ENCODE measurements at places on chromosomes 7 and 10.

DNA sequence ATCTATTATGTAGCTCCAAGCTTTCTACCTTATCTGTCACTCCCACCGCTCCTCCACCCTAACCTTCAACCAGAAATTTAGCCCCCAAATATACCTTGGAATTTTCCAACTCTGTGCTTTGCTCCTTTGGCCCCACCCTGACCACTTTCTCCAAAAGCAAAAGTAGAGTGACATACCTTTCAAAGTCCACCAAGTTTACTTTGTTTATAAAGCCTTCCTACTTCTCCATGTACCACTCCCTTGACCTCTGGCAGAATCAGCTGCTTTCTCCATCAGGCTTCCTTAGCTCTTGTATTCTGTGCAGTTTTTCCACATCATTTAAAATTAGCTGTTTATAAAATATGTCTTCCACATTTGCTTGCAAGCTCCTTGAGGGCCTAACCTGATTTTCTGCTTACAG is 40.9 kb upstream of the RSBN1L start:
- no peak for DNase-seq

GRCh38 chr10:129048513-129048912 is 418.5 kb upstream of the MGMT start:
- peak; percentile 50 for DNase-seq

DNA sequence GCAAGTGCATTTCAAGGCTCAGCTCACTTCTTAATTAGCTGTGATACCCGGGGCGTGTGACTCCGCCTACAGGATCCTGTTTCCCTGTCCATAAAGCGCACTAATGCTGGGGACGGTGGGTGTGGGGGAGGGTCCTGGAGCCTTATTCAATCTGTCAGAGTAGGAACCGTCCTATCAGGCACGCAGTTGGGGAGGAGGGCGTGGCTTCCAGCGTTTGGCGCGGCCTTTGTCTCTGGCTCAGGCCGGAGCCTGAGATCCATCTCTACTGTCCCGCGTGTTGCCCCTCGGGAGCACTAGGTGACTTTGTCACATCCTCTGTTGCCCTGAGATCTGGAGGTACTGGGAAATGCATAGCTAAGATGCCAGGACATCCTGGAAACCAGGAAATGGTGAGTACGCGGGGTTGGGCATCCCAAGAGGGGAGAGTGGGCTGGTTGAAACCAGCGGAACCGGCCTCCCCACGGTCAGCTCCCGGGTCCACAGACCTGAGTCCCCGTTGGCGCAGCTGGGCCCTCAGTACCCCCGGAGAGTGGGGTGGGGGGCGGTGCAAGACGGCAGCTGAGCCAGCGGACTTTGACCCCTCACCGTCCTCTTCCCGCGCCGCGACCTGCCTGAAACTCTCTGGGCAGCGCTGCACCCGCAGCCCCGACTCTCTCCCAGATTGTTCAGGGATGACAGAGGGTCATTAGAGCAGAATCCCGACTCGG is 104.4 kb upstream of the ZNF92 start:
- peak; percentile 96 for DNase-seq

GRCh38 chr7:52017802-52018679 is 701.4 kb upstream of the COBL start:
- DNase-seq: no peak

DNA sequence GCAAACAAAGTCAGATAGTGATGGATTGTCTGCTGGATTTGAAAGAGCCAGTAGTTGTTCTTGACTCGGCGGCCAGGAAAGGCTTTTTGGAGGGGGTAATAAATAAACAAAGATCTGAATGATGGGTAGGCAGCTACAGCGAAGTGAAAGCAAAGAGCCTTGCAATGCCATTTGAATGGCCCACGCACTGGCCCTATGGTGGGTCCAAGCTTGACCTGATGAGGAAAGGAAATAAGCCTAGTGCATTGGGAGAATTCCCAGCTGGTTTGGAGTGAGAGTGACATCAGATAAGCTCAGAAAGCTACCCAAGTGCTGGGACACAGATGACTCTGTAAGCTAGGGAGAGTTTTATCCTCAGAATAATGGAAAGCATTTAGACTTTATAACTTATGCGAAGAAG is 365.2 kb downstream of the PLXDC2 start:
- no peak for DNase-seq

- peak; percentile 16 for DNase-seq
These were observed 219.0 kb downstream of the DIP2C start for GRCh38 chr10:470339-471003.

- no peak for DNase-seq
These were observed 109.1 kb upstream of the PPIF start for GRCh38 chr10:79238158-79238520.

GRCh38 chr7:116626886-116627285 is 45.1 kb upstream of the MET start:
- DNase-seq: no peak

DNA sequence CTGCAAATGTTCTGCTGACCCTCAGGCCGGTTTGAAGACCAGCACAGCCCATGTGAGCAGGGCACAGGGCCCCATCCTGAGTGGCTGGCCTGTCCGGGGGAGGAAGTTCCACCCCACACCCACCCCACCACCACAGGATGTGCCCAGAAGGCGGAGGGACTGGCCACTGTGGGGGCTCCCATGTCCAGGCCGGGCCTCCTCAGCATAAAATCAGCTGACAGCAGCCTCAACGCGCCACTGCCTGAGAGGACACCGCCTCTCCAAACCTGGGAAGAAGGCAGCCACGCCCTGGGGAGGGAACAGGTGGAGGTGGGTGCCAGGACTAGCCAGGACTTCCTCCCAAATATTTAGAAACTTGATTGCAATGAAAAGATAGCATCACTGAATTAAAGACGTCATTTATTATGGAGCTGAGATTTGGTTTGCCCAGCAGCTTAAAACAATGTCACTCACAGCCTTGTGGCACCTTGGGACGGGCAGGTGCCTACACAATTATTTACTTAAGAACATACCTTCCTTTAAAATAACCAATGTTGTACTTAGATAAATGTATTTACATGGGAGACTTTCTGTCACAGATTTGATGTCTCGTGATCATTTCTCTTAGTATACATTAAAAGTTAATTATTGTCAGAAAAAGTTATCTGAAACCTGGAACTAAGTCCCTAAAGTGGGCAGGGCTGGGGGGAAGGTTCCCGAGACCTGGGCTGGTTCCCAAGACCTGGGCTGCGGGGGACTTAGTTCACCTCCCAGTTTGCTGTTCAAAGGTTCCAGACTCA is 27.3 kb upstream of the FAM20C start:
- no peak for DNase-seq

GRCh38 chr7:78473021-78473420 is 674.4 kb downstream of the PHTF2 start:
- no peak for DNase-seq

DNA sequence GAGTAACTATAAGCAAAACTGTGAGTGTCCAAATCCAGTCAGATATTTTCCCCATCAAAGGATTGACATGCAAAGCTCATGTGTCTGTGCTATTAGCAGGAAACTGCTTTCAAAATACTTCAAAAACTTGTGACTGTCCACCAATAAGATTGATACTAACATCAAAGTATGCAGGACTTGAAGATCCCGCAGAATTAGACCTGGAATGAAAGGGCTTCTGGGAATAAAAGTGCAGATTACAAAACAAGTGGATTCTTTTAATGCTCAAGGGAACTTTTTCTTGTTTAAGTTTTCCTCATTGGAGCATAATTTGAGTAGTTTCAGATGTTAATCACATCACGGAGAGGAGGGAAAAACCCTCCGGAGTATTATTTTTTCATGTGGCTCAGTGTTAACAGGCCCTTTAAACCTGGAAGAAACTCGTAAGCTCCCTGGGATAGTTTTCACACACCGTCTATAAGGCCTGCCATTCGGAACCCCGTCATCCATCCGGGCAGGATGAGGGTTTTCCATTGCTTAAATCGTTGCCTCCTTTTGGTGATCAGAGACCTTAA is 33.9 kb upstream of the MKX start:
- DNase-seq: no peak

- no peak for DNase-seq
These were observed 798 bp upstream of the MACROH2A2 start for GRCh38 chr10:70051848-70052247.

DNA sequence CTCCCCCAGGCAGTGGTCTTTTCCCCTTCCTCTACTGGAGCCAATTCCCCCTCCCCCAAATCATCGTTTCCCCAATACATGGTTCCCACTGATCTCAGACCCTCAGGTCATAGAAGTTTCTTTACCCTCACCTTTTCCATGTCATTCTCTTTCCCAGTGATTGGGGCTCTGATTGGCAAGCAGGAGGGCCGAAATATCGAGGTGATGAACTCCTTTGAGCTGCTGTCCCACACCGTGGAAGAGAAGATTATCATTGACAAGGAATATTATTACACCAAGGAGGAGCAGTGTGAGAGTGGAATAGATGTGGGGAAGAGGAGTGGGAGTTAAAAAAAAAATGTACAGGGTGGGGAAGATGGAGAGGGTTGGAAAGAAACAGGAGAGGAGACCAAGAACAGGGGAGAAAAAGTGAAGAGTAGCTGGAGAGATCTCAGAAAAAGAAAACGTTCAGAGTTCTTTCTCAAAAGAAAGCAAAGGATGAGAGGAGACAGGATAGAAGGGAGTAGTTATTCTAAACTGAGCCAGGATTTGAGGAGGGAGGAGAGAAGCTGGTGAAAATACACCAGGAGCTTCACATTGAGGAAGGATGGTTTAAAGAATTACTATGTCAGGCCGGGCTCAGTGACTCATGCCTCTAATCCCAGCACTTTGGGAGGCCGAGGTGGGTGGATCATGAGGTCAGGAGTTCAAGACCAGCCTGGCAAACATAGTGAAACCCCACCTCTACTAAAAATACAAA is 858 bp downstream of the COPS6 start:
- no peak for DNase-seq

DNA sequence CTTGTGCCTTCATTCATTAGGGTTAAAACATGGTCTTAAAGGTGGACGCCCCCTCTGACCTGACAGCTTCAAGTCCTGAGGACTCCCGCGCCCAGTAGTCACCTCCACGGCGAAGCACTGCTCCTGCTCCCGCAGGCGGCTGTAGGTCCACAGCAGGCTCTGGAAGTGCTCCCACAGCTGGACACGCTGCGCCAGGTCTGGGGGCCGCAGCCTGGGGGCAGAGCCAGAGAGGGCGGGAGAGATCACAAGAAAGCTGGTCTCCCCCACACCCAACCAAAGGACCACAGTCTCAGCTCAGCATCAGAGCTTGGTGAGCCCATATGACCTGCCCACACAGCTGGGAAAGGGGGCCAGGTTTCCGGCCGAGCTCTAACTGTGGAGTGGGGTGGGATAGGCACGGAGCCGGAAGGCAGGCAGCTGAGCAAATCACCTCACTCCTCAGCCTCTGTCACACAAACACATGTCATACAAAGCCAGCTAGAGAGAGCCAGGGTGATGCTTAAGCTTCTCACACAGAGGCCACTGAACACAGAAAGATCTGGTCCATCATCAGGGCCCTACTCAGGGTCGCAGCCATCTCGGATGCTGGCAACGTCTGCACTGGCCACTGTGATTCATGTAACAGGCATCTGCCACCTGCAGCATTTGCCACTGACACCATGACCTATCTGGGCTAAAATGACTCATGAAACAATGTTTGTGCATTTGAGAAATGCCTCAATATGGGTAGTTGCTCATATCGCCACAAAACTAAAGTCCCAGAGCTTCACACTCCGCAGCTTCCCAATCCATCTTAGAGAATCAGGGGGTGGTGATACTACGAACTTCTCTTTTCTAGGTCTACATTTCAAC is 12.6 kb downstream of the HPS1 start:
- no peak for DNase-seq

DNA sequence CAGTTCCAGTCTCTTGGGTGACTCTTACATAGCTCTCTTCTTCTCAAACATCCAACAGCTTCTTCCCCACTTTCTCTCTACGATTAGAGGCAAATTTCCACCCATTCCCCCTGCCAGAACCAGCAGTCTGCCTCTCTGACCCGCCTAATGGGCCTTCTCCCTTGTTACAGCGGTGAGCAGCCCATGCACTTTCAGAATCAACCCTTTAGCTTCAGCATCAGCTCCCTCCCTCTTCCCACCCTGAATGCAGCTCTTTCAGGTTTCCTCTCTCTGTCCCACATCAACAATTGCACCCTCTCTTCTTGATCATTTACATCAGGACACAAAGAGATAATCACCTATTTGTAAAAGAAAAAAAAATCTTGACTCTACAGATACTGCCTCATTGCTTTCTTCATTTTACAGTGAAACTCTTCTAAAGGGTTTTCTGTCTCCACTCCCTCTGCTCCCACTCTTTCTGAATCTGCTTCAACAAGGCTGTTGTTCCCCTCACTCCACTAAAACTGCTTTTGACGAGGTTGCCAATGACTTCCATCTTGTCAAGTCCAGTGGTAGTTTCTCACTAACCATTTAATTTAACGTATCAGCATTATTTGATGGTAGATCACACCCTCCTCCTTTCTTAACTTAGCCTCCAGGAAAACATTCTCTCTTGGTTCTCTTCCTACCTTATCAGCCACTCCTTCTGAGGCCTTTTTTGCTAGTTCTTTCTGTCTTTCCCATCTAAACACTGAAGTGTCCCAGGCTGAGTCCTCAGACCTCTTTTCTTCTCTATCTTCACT is 106.6 kb downstream of the NPY start:
- no peak for DNase-seq

- DNase-seq: no peak
These were observed 71.3 kb downstream of the SFMBT2 start for GRCh38 chr10:7339510-7339909.

GRCh38 chr7:129950933-129951225 is 1.9 kb downstream of the UBE2H start:
- DNase-seq: no peak

GRCh38 chr10:1359626-1359955 is 303.4 kb downstream of the WDR37 start:
- no peak for DNase-seq

- DNase-seq: no peak
These were observed 14.3 kb downstream of the PTPRE start for GRCh38 chr10:127921075-127921752.

DNA sequence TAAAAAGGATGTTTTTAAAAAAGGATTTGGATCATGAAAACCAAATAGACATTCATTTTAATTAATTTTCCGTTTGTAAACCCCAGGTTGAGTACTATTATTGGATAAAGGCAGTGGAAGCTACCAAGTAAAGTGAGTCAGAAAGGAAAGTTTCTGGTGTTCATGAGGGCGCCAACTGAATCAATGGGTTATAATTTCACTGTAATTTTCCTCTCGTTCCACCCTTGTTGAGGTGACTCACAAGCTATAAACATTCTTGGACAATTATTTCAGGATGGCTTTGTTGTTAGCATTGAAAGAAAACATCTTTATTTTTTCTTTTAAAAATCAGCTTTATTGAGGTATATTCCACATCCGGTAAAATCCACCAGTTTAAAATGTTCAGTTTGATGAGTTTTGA is 5.1 kb upstream of the FAM133B start:
- DNase-seq: no peak

GRCh38 chr10:102778781-102779180 is 35.0 kb downstream of the WBP1L start:
- DNase-seq: no peak

- DNase-seq: no peak
These were observed 717.6 kb downstream of the GRM8 start for GRCh38 chr7:126535176-126535575.

DNA sequence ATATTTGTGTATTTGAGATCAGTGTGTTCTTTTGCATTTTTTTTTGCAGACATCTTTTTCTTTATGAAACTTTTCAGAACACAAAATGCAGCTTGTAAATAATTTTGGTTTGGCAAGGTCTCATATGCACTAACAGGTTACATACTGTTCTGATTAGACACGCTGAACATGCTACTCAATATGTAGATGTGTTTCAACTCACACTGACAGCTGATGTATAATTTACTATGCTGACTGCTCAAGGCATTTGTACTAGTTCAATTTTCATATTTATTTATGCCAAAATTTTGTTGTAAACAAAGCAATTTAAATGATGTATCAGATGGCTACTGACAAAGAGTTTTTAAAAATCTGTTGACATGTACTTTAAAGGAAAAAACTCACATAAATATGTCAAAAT is 123.8 kb downstream of the TFEC start:
- DNase-seq: no peak
